Activated CD4-positive, alpha-beta T cell treated with anti-CD3 and anti-CD28 coated beads, Interleukin-2, amount 50 U/mL, for 4 hours (primary cell): ENCODE measurements at places on chromosomes 12 and 14.

GRCh38 chr12:120820884-120821510 is 83.2 kb downstream of the SPPL3 start:
- DNase-seq, result peak; percentile 57

GRCh38 chr14:105283899-105284298 is 16.9 kb downstream of the BRF1 start:
- no peak for DNase-seq

DNA sequence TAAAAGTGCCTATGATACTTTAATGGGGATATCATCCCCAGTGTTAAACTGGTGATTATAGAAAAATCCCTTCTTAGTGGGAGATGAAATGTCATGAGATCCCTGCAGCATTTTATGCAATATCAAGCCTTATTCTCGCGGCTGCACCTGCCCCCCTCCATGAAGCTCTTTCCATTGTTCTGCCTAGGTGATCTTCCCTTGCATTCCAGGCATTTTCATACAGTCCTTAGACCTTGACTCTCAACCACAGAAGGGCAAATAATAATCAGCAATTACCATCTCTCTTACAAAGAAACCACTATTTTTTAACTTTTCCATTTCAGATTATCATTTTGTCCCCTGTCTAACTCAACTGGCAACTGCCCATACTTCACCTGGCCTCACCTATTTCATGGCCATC is 352.3 kb downstream of the NELL2 start:
- DNase-seq, result no peak

DNA sequence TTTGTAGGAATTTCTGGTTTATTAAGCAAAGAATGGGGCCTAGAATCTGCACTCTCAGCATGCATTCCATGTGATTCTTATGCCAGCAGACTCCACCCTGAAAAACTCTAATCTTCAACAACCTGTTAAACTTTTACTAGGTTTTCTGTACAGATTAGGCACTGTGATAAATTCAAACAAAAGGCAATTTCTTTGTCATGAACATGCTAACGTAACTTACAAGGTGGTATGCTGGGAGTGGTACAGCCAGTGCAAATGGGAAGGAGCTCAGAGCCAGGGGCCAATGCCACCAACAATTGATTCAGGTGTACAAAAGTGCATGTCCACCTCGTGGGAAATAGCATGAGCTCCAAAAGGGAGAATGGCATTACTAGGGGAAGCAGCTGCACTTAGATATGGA is 83.0 kb downstream of the PPFIBP1 start:
- DNase-seq, result no peak

- DNase-seq, result no peak
Measured at GRCh38 chr12:57764662-57765002, 2.2 kb downstream of the CYP27B1 start.

- DNase-seq, result no peak
Measured at GRCh38 chr12:50203691-50204090, 36.5 kb upstream of the CERS5 start.

GRCh38 chr14:50718949-50719348 is 50.8 kb upstream of the SAV1 start:
- no peak for DNase-seq

DNA sequence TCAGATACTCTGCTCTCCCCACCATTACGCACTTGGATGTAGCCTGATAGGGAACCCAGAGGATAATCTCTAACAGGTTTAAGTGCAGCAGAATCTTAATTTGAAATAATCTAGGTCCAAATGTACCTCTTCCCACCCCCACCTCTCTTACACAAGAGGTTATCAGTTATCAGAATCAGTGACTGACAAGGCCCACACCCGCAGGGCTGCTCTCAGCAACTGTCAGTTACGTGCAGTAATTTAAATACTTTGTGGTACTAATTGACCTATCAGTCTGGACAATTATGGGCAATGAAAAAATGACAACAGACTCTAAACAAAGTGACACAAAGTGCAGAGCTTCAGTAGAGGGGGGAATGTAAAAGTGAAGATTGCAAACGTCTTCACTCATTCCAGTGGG is 74.0 kb downstream of the CLIP1 start:
- no peak for DNase-seq

- peak; percentile 62 for DNase-seq
Measured at GRCh38 chr12:76558684-76559399, 729 bp downstream of the OSBPL8 start.

DNA sequence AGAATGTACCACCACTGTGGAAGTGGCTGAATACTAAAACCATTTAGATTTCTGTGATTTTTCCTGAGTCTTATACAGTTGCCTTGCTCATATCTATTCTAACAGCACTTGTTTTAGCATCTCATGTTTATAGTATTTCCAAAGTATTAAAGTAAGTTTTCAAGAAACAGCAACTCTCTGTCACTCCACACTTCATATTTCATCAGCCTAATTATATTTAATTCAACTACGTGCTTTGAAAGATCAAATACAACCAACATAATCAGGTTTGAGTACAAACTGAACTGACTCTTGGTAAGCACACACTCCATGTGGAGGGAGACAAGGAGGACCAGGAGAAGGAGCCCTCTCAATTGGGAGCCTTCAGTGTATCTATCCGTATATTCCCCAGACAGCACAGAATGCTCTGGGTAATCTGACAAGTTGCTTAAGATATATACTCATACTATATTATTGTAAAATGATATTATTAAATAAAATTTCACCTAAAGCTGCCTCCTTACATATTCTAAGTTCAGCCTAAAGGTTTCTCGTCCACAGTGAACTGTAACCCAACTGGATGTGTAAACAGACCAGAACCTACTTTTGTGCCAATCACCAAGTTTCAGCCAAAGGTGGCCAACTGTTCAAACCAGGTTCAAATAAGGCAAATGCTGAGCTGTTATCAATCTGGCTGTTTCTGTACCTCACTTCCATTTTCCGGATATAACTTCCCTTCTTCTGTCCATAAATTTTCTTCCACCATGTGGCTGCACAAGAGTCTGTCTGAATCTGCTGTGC is 105.0 kb upstream of the RASSF8 start:
- DNase-seq, result no peak

DNA sequence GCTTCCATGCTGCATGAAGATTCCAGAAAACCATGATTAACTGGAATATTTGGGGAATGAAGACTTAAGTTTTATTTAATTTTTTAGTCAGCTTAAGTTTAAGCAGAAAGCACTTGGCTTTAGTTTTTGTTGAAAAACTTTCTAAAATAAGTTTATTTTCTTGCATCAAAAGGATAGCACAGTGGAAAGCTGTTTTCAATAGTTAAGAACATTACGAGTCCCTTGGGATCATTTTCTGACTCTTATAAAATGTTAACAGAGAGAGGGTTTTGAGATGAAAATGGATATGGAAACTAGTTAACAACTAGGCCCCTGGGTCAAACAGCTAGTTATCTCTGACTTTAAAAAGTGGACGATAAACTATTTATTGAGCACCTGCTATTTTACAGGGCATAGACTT is 181.9 kb upstream of the SLC38A2 start:
- DNase-seq, result no peak

GRCh38 chr14:36019126-36019525 is 157.4 kb downstream of the PTCSC3 start:
- DNase-seq, result no peak

GRCh38 chr12:1688086-1688710 is 2.7 kb upstream of the ADIPOR2 start:
- no peak for DNase-seq

DNA sequence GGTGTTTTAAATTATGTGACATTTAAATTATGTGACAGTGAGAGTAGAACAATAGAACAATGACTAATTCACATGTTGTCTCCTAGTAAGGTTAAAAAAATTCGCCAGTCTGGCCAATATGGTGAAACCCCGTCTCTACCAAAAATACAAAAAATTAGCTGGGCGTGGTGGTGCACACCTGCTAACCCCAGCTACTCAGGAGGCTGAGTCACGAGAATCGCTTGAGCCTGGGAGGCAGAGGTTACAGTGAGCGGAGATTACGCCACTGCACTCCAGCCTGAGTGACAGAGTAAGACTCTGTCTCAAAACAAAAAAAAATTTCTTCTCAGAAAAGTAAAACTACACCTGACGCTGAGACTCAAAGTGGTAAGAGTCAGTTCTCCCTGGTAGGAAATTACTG is 2.7 kb downstream of the CS start:
- no peak for DNase-seq

DNA sequence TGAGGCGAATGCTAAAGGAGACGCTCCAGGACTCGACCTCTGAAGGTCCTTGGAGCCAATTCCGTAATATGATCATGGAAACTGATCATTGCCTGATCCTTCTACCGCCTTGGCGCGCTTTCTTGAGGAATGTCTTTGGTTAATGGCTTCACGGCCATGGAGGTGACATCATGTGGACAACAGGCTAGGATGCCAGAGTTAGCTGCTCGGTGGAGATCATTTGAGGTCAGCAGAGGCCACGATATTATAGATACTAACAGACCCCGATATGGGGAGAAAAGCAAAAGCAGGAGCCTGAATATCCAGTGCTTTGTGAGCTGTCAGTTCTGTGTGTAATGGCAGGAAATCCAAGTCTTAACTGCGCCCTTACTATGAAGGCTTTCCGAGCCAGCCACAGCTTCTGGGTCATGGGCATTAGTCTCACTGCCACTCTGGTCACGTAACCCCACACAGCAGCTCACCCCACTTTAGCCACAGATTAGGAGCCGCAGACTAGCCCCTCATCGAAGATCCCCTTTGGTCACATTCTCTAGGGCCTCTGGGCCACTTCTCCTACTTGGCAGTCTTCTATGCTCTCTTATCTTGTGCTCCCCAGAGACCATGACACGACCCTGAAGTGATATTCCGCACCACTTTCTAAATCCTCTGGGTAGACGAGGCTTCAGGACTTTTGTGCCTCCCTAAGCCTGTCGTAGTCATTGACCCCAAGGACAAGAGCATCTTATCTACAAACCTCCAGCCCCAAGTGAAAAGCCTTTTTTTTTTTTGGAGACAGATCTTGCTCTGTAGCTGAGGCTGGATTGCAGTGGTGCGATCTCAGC is 724 bp upstream of the CS start:
- DNase-seq, result no peak

DNA sequence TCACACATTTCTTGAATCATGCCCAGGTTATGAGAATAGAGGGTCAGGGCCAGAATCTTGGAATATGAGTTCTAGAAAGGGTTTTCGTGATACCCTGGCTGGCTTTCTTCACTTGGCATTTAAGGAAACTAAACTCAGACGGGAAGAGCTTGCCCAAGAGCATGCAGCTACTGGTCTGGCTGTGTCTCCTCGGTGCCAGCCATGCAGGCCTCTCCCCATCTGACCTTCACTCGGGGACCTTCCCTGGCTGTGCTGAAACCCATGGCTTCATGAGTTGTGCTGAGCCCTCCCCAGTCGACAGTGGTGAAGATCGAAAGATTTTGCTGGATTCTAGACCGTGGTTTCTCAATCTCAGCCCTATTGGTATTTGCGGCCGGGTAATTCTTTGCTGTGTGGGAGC is 38.0 kb downstream of the FOXN3 start:
- no peak for DNase-seq

DNA sequence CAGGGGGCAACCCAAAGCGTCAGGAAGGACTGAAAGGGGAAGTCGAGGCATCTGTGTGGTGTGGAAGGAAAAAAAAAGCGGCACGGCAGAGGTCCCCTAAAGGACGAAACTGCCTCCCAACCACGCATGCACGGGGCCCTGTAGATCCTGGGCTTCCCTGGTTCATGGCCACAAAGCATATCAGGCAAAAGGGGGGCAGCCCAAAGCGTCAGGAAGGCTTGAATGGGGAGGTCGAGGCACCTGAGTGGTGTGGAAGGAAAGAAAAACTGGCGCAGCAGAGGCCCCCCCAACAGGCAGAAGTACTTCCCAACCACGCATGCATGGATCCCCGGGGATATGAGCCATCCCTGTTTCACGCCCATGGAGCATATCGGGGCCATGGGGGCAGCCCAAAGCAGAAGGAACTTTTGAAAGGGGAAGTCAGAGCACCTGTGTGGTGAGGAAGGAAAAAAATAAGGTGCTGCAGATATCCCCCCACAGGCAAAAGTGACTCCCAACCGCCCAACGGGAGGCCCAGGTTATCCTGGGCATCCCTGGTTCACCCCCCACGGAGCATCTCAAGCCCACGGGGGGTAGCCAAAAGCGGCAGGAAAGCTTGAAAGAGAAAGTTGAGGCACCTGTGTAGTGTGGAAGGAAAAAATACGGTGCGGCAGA is 581.2 kb downstream of the ALG10 start:
- no peak for DNase-seq

DNA sequence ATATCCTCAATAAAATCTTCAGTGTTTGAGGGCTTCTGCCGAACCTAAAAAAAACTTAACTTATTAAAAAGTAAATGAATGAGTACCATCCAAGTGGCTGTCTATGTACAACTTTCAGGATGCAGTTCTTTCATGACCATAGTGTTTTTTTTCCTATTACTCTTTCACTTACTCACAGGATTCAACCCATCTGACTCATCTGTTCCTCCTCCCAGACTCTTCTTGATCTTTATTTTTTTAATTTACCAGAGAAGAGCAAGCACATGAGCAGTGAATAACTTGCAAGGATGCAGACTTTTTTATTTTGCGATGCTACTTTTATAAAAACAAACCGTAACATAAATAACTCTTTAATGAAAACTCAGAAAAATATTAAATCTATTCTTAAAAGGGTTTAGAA is 24.5 kb downstream of the RECQL start:
- DNase-seq, result no peak

DNA sequence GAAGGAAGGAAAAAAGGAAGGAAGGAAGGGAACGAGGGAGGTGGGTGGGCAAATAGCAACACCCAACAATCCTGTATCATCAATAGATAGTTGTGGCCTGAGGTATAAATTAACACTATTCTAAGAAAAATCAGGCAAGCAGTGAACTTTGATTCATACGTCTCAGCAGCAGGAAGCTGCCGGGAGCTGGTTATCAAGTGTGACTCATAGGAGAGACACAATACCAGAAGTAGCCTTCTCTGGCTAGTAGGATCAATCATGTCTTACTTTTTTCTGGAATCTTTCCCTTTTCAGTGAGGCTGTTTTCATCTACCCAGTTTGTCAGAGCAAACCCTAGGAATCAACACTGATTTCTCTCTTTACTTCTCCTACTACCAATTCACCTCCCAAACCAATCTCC is 780.5 kb downstream of the NRXN3 start:
- no peak for DNase-seq

- no peak for DNase-seq
Measured at GRCh38 chr12:111412007-111412829, 6.5 kb downstream of the SH2B3 start.

GRCh38 chr12:69932154-69932553 is 107.1 kb downstream of the MYRFL start:
- no peak for DNase-seq

- DNase-seq, result peak; percentile 34
Measured at GRCh38 chr12:110585231-110585799, 2.2 kb upstream of the PPTC7 start.

GRCh38 chr14:102374264-102374663 is 11.5 kb downstream of the TECPR2 start:
- DNase-seq, result no peak

- DNase-seq, result no peak
Measured at GRCh38 chr12:24042651-24043050, 93.2 kb upstream of the SOX5 start.

GRCh38 chr12:25254271-25254880 is 3.6 kb upstream of the KRAS start:
- DNase-seq, result no peak

- DNase-seq, result no peak
Measured at GRCh38 chr14:51430079-51430478, 190.0 kb downstream of the TMX1 start.
